ENCODE measurements at places on chromosomes 12 and 14.

- no peak for DNase-seq
Measured at GRCh38 chr12:2456813-2457186, 338.0 kb upstream of the FKBP4 start.

DNA sequence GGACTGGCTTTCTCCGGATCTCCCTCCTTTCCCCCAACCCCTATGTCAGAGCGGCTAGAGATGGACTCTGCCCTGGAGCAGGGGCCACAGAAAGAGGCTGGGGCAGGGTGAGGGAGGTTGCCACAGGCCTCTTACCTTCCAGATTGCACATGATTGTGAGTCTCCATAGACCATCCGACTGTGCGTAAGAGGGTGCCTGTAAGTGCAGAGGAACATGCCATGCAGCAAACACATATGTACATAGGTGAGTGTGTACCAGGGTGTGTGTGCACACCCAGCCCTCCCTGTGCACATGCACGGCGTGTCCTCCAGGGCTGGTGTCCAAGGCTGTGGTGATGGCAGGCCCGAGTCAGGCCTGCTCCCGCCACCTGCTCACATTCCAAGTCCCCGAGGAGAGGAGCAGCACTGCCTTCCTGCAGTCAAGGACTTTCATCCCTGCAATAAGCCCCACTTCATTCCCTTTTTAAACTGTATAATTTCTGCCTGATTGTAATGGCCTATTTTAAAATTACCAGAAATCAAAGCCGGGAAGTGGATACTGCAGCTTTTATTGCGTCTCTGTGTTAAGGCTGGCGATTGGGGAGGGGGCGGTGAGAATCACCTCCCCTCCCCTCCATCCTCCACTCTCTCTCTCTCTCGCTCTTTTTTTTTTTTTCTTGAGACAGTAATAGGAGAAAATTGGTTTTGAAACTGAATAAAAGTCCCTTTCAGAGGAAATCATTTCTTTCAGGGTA, 28.5 kb downstream of the FAM222A start:
- DNase-seq = no peak

- no peak for DNase-seq
Measured at GRCh38 chr14:102209224-102209966, 69.7 kb downstream of the WDR20 start.

DNA sequence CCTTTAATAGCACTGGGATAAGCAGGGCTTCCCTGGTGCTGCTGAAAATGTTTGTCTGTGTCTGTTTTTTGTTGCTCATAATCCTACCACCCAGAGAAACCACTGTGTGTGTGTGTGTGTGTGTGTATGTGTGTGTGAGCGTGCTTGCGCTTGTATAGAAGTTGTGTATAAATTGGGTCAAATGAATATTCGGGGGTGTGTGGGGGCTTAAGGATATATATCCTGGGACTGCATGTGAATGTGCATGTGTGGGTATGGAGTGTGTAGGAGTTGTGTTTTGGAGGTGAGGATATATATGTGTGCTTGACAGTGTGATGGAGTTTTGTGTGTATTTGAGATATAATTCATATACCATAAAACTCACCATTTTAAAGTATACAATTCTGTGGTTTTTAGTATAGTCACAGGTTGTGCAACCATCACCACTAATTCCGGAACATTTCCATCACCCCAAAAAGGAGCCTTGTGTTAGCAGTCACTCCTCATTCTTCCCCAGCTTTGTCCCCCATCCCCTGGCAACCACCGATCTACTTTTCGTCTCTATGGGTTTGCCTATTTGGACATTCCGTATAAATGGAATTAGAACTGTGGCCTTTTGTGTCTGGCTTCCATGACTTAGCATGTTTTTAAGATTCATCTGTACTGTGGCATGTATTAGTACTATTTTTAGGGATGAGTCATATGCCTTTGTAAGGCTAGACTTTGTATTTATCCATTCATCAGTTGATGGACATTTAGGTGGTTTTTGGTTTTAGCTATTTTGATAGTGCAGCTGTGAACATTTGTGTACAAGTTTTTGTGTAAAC, 25.6 kb downstream of the TCTN1 start:
- no peak for DNase-seq

- DNase-seq = no peak
Measured at GRCh38 chr14:45251912-45252311, 1.1 kb downstream of the MIS18BP1 start.

DNA sequence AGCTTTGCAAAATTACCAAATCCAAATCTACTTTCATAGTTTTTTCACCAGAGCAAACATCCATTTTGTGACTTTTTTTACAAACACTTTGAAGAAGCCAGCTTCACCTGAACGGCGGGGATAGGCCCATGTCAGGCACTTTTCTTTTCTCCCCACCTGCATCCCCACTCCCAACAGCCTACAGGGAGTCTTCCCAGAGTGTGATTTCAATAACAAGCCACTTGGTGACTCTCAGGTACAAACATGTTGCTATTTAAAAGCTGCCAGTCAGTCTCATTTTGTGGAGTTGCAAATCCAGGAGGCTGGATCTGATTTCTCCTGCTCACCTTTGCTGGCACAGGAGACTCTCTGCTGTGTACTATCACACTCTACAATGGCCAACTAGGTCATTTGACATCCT, 285.5 kb downstream of the KCNH5 start:
- DNase-seq = no peak

DNA sequence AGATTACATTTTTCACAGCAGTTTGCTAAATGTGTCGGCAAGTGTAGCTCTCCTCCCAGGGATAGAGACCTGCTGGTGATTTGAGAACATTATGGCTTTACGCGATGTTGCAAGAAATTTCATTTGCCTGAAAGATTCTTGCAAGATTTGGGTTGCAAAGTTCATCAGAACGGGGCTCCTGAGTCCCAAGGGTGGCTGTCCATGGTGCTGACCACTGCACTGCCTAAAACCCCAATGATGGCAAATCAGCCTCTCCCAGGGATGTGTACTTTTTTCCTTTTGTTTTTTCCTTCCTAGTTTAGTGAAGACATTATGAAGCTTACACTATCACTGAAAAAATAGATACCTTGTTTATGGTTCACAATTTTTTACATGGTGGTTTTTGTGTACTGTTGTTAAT, 85.4 kb downstream of the WSCD2 start:
- no peak for DNase-seq

- DNase-seq = no peak
Measured at GRCh38 chr14:26200687-26201086, 397.1 kb downstream of the NOVA1 start.

DNA sequence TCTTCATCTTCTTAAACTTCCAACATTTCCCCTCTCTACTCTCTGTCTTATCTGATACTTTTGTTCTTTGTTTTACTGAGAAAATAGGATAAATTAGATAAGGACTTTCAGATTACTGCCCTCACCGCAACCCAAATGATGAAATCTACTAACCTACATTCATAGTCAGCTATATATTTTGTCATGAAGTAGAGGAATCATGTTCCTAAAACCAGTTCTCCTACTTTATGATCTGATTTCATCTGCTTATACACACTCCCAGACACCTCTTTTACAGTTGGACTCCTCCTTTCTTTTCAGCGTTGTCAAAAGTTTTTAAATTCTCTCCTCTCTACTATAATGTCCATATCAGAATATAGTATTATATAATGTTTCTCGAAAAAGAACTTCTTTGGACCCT, 29.7 kb downstream of the MGAT4C start:
- DNase-seq = no peak

GRCh38 chr12:71662849-71663560, 643 bp downstream of the ZFC3H1 start:
- DNase-seq = no peak

DNA sequence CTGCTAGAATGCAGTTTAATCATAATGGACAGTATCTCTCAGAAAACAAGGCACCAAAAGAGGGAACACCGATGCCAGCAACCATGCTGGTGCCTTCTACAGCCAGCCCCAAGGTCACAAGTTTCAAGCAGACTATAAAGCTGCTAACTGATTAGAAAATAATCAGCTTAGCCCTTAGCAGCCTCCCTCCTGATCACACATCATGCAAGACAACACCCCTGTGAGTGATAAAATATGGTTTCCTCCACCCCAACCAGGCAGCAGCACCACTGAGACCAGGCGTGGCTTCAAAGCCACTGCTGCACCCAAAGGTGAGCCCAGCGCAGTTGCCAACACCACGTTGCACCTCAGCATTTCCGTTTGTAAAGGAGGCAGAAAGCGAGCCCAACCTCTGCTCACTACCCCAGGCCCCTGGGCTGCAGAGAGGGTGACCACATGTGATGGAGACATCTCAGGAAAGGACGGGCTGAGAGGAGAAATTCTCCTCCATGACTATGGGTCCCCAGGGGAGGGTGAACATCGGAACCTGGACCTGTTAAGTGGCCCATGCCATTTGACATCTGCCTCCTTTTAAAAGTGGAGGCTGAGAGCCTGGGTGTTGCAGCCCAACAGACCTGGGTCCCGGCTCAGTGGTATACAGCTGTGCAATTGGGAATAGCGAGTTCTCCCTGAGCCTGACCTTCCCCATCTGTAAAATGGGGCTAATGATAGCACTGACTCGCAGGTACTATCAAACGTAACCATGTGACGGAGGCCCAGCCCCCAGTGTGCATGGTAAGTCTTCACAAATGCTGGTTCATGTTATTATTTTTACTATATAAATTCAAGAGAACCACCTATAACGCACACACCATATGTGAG, 11.5 kb downstream of the ZFP36L1 start:
- DNase-seq = no peak

DNA sequence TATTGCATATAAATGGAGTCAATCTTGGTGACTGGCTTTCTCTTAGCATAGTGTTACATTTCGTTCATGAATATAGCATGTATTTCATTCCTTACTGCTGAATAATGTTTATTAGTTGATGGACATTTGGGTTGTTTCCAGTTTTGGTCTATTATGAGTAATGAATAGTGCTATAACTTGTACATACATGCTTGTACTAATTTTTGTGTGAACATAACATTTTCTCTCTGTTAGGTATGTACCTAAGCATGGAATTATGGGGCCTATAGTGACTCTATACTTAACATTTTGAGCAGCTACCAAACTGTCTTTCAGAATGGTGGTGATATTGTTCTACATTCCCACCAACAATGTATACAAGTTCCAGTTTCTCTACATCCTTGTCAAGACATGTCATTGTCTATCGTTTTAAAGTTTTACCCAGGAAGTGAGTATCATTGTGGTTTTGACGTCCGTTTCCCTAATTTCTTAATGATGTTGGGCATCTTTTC, 23.1 kb downstream of the ATP2A2 start:
- no peak for DNase-seq

DNA sequence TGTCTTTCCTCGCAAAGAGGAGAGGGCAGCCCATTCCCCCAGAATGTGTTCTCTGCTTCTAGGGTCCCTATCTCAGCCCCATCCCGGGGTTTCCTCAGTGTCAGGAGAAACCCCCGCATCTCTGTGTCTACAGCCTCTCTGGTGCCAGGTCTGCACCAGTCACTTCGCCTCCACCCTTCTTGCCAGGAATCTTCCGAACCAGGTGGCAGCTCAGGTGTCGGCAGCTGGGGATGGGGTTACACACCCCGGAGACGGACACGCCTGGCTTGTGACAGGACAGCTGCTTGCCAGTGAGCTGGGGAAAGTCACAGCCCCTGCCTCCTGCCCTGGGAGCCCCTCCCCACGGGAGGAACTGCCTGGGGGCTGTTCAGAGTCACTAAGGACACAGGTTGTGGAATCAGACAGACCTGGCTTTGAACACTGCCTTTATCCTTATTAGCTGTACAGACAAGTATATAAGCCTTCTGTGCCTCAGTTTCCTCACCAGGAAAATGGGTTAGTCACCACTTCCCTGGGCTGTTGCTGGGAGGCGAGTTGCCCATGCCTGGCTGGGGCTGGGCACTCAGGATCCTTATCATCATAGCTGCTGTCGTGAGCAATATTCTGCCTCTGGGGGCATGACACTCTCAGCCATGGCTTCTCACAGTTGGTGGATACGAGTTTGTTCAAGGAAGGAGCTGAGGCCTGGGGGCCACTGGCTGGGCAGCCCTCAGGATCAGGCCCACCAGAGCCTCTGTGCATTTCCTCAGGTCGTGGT, 10.8 kb downstream of the HIP1R start:
- no peak for DNase-seq

Measured in NCI-H1930 (cell line).